ENCODE measurements at places on chromosomes 1 and 21.

GRCh38 chr1:217813031-217813430, 181.9 kb downstream of the SPATA17 start:
- no peak for DNase-seq

GRCh38 chr1:145719230-145720079, at the start of gene CD160:
Gene CD160, plus strand, starts transcription at chr1:145719499. Its CDS starts 8,829 bp downstream, at chr1:145728328.
- no peak for DNase-seq

DNA sequence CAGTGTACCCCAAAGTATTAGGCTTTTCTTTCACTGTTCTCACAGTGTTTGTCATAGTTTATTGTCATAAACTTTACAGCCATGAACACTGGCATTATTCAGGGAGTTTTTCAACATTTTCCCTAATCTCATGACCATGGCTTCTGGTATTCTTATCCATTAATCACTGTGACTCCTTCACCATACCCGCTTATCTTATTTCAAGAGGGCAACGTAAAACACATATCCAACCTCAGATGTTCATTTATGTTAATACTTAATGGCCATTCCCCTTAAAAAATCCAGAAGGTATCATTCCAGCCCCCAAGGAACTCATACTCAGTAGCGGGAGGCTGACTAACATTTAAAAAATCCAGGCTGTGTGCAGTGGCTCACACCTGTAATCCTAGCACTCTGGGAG, 78.5 kb upstream of the RGS4 start:
- DNase-seq: no peak

- DNase-seq: no peak
Observed at GRCh38 chr1:154091706-154092105, 63.2 kb downstream of the NUP210L start.

- DNase-seq: no peak
Observed at GRCh38 chr1:74856174-74856573, 123.2 kb downstream of the TYW3 start.

- DNase-seq: no peak
Observed at GRCh38 chr1:202047977-202048376, 37.6 kb downstream of the ELF3 start.

- no peak for DNase-seq
Observed at GRCh38 chr1:201346337-201346939, 31.0 kb downstream of the TNNT2 start.

DNA sequence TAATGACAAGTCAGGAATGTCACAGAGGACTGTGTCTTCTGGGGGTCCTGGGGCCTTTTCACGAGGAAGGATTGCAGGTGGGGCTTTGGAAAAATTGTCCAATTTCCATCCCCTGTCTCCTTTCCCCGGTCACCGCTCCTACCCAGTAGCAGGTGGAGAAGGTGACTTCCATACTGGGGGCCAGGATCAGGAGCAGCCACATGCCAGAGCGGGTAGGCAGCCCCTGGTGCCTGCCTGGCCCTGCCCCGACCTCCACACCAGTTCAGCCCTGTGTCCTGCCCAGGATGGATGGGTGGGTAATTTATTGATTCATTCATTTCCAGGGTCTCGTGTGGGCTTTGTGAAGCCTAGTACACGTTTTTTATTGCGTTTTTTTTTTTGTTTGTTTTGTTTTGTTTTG, 51.7 kb downstream of the PRKCZ start:
- no peak for DNase-seq

DNA sequence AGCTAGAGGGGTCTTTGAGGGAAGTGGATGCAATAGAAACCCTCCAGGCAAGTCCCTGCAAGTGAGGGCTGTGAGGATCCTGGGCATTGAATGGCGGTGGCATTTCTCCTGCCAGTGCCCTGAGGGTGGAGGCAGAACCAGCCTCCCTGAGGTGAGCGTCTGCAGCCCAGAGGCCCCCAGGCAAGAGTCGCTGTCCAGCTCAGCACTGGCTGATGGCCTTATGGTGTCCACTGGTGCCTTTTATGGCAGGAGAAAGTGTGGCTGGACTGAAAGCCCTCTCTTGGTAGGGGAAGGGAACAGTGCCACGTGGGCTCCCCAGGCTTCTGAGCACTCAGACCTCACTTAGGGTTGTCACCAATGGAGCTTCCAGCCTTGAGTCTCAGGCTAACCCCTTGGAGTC, 77.3 kb downstream of the SH3BGR start:
- no peak for DNase-seq

GRCh38 chr1:86596741-86597290, 49.9 kb downstream of the CLCA4 start:
- no peak for DNase-seq
